ENCODE measurements at places on chromosomes 12 and 14. TPM values are rescaled to one million over a fixed set of nuclear protein-coding genes. Genes with fewer than 3 reads are reported as not detected.

BRI3BP gene
- 2.5 TPM for total RNA-seq

TNFAIP2 gene
- 46.3 TPM for total RNA-seq

CACNA1C gene
- 3.6 TPM for total RNA-seq

LALBA gene
- total RNA-seq: not detected

CLEC4E gene
- 0.09 TPM for total RNA-seq

Data from muscle of leg (tissue), 16 donors.